Skeletal muscle cell (primary cell): ENCODE measurements at places on chromosomes 16 and 17.

GRCh38 chr17:43574348-43574747 is 28.2 kb upstream of the ETV4 start:
- DNase-seq = no peak

- DNase-seq = no peak
These were observed 20.5 kb downstream of the GRB7 start for GRCh38 chr17:39757931-39758873.

DNA sequence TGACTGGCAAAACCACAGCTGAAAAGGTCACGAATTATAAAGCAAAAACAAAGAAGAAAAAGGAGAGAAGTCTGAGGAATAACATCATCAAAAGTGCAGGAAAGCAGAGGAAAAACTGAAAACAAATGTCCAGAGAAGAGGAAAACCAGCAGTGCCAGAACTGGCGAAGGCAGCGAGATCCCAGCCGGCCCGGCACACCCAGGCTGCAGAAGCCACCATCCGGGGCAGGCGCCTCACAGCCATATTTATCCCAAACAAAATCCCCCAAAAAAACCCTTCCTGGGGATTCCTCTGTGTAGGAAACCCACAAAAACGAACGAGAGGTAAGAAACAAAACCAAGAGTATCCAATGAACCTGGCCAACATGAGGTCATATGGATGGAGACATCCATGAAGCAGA is 10.6 kb downstream of the ZCCHC14 start:
- DNase-seq = no peak

GRCh38 chr17:2705888-2706795 is 5.4 kb downstream of the CLUH start:
- DNase-seq = no peak

DNA sequence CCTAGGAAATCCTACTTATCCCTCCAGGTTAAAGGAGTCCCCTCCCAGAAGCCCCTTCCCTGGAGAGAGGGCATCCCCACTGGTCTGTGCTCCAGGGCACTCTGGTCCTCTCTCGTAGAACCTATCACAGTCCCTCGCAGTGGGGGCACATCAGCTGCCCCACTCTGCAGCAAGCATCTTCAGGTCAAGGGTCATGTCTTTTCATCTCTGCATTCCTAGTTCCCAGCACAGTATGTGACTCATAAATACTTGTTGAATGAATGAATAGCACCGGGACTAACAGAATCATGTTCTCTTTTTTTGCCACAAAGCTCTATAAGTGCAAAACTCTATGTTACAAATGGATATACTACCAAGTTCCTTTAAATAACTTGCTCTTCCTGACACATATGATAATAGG is 36.0 kb downstream of the RNF157 start:
- peak; percentile 50 for DNase-seq

DNA sequence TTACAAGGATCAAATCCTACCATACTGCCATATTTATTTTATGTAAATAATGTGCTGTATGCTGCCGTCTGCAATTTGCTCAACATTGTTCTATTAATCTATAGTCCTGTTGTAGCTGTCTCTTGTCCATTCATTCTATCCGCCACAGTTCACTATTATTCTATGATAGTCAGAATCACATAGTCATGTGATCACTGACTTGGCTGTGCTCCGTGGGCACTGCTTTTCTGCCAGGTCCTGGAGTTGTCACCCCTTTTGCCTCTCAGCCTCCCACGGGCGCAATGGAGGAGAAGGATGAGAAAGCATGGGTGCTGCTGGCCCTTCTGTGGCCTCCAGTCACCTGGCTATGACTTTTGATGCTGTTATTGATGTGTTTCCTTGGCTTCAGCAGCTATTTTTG is 37.3 kb upstream of the ANKFY1 start:
- DNase-seq = no peak

- DNase-seq = no peak
These were observed 176.5 kb downstream of the SEC14L1 start for GRCh38 chr17:77317091-77317750.

GRCh38 chr16:66656547-66656946 is 40.0 kb downstream of the CMTM4 start:
- DNase-seq = peak; percentile 49

- peak; percentile 60 for DNase-seq
These were observed 118.9 kb downstream of the PARN start for GRCh38 chr16:14510939-14511799.

DNA sequence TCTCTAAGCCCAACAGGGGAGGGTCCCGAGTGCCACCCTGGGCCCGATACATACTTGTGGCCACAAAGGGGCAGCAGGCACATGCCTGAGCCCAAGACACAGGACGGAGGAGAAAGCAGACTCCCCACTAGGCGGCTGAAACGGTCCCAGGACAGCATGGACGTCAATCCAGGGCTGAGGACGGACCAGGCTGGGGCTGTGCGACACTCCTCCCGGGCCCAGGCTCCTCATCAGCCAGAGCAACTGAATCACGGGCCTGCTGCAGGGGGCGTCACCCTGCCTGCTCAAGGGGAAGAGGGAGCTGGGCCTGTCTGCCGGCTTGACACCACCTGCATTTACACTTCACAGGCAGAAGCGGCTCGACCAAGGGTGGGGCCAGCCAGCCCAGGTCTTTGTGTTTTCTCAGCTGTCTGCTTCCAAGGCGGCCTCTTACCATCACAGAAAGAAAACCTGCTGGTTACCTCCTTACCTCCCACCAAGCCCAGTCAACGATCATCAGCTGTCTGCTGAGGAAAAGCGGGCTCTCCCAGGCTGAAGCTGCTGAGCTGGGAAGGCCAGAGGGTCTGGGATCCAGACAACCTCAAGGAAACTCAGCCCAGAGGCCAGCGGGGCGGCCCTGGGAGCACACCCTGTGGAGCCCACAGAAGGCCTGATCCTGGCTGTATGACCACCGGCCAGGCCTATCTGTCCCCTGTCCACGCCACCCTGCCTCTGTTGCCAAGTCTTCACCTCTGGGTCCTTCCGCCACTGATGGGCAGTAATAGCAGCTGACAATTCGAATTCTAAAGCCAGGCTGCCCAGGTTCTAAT is 26.4 kb downstream of the KIFC3 start:
- no peak for DNase-seq

- DNase-seq = peak; percentile 21
These were observed 299.6 kb downstream of the MAP2K4 start for GRCh38 chr17:12320286-12320685.

- DNase-seq = peak; percentile 46
These were observed 18.8 kb downstream of the ALOX15B start for GRCh38 chr17:8057691-8058114.

- no peak for DNase-seq
These were observed at the start of gene CTRB1 for GRCh38 chr16:75218256-75219076. Gene CTRB1, plus strand, starts transcription at chr16:75218988. Its CDS starts 20 bp downstream, at chr16:75219008.

DNA sequence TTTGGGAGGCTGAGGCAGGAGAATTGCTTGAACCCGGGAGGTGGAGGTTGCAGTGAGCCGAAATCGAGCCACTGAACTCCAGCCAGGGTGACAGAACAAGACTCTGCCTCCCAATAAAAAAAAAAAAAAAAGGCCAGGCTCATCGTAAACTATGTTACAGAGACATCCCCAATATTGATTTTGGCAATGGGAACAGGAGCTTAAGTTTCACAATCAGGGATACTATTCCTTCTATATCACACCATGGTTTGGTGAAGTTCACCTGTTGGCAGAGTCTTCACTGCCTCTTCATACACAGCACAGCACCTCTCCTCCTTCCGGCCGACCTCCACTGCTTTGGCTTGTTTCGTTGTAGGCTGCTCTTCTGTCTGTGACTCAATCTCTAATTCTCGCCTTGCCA is 21.2 kb downstream of the UTP6 start:
- no peak for DNase-seq

DNA sequence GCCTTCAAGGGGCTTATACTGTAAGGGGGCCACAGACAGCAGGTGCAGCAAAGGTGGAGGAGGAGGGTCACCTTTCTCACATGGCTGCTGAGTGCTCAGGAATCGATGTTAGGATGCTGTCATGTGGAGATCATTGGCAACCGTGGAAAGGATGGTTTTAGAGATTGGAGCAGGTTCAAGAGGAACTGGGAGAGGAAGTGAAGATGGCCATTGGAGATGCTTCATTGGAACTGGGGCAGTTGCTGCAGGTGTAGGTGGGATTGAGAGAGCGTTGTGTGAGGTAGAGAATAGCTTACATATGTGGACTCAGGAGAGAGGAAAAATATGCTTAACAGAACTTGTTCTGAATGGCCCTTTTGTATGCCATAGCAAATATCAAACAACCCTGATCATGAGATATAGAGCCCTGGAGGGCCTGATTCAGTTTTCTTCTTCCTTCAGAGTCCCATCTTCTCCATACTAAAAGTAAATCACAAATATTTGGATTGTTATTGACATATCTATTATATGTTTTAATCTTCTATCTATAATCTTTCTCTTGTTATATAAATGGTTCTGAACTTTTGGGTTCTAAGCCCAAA is 40.8 kb downstream of the LDHD start:
- no peak for DNase-seq

DNA sequence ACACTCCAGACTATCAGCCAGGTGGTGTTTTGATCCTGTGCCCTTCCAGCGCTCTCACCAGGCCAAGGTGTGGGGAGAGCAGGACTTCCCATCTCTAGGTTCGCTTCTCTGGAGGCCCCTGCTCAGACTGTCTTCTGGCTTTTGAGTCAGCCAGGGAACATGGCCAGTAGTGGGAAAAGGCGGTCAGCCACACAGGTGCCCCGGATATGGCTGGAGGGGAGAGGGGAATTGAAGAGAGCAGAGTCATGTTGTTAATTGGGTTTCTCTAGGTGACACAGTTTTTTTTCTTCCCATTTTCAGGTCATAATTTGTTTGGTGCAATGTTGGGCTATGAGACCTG is 1.5 kb downstream of the MINK1 start:
- DNase-seq = no peak

- DNase-seq = no peak
These were observed 58.2 kb downstream of the HELZ start for GRCh38 chr17:67186782-67187181.

DNA sequence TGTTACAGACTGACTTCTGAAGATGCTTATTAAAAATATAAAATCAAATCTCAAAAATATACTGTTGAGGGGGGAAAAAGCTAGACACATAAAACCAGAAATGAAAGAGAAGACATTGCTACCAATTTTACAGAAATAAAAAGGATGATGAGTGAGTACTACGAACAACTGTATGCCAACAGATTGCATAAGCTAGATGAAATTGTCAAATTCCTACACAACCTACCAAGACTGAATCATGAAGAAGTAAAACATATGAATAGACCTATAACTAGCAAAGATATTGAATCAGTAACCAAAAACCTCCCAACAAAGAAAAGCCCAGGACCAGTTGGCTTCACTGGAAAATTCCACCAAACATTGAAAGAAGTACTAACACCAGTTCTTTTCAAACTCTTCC is 3.5 kb upstream of the CAPNS2 start:
- peak; percentile 39 for DNase-seq

DNA sequence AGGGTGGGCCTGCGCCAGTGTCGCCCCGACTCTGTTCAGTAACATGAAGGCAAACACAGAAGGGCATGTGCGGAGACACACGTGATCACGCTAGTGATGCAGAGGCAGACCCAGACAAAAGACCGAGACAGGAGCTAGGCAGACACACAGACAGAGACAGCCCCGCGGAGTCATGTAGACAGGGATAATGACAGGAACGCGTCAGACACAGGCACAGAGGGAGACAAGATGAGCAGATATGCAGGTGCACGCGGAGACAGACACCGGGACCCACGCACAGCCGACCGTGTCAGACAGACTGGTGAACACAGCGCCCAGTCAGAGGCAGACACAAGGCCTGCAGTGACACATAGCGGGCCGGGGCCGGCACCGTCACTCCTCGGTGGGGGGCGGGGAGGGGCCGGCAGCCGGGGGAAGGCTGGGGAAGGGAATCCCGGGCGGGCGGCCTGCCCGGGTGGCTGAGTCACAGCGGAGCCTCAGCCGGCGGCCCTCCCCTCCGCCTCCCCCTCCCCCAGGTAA is 7.4 kb downstream of the KDM6B start:
- DNase-seq = peak; percentile 77

GRCh38 chr16:74372953-74373846 is 2.9 kb upstream of the NPIPB15 start:
- DNase-seq = no peak

- DNase-seq = no peak
These were observed 43.6 kb downstream of the SMG6 start for GRCh38 chr17:2259769-2260536.

- no peak for DNase-seq
These were observed 21.8 kb downstream of the PEMT start for GRCh38 chr17:17569691-17570090.

GRCh38 chr16:1258906-1259759 is 3.3 kb downstream of the TPSD1 start:
- no peak for DNase-seq

DNA sequence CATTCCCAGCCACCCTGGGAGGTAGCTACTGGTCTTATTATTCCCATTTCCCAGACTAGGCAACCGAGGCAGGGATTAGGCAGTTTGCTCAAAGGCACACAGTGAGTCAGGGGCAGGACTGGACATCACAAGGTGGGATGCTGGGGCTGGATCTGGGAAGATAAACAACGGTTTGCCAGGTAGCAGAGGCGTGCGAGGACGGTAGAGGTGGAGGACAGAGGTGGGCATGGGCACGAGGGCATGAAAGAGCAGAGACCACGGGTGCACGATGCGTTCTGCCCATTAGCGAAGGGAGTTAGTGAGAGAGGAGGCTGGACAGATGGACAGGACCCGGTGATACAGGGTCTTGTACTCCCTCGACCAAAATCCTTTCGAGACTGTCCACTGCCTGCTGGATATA is 148.0 kb downstream of the SDK2 start:
- no peak for DNase-seq

- no peak for DNase-seq
These were observed 41.1 kb downstream of the TSC2 start for GRCh38 chr16:2088759-2089358.

GRCh38 chr16:79995315-79995714 is 394.8 kb upstream of the MAF start:
- DNase-seq = no peak

DNA sequence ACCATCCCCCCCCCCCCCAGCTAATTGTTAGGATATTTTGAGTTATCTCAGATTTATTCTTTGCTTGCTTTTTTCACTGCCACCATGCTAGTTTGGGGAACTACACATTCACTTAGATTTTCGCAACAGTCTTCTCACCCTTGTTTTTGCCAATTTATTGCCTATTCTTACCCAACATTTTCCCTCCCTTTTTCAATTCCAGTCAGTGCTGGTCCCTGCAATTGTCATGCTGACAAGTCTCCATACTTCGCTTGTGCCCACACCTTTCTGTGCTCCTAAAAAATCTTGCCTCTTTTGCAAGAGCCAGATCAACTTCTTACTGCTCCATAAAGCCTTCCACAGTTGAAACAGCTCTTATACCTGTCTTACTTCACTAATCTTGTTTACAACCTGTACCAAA is 16.3 kb downstream of the TNRC6A start:
- no peak for DNase-seq

GRCh38 chr17:35630530-35631148 is 43.5 kb downstream of the AP2B1 start:
- DNase-seq = peak; percentile 4

DNA sequence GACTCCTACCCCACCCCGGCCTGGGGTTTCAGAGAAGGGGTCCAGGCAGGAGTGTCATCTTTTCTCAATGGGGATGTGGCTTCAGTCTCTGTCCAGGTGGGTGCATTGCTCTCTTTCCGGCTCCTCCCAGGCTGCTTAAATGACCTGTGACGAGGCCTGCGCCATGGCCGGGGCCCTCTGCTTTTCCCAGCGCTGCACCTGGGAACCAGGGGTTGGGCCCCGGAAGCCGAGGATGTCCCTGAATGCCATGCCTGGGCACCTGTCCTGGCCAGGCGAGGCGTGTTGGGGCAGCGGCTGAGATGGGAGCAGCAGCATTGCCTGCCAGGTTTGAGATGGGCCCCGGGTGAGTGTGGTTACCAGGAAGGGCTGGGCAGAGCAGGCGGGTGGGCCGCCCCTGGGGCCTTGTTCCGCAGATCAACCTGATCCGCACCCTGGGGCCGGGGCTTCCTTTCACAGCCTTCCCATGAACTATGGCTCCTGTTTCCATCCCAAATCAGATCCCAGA is 147.4 kb downstream of the SEC14L1 start:
- DNase-seq = no peak
